SHP77 treated with DMSO at 0.1 percent for 48 hours (cell line): ENCODE measurements at places on chromosomes 13 and 19.

GRCh38 chr19:14366529-14366928, 14.7 kb upstream of the ADGRE5 start:
- no peak for DNase-seq

DNA sequence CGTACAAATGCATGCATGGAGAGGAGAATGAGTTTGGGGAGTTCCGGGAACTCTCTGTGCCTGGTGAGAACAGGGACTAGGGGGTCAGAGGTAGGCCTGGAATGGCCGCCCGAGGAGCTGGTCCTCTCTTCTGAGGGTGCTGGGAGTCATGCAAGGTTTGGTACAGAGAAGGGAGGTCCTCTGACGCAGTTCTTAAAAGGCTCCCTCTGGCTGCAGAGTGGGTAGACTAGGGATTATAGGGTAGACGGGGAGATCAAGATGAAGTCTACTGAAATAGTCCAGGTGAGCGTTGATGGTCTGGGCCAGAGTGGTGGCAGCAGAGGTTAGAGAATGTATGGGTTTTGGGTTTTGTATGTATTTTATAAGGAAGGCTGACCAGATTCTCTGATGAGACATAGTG, 796 bp downstream of the ZNF304 start:
- DNase-seq: no peak

- DNase-seq: no peak
Observed at GRCh38 chr13:98349731-98350305, 172.7 kb upstream of the RNF113B start.

GRCh38 chr13:112057736-112058518, 9.0 kb upstream of the SOX1 start:
- no peak for DNase-seq

DNA sequence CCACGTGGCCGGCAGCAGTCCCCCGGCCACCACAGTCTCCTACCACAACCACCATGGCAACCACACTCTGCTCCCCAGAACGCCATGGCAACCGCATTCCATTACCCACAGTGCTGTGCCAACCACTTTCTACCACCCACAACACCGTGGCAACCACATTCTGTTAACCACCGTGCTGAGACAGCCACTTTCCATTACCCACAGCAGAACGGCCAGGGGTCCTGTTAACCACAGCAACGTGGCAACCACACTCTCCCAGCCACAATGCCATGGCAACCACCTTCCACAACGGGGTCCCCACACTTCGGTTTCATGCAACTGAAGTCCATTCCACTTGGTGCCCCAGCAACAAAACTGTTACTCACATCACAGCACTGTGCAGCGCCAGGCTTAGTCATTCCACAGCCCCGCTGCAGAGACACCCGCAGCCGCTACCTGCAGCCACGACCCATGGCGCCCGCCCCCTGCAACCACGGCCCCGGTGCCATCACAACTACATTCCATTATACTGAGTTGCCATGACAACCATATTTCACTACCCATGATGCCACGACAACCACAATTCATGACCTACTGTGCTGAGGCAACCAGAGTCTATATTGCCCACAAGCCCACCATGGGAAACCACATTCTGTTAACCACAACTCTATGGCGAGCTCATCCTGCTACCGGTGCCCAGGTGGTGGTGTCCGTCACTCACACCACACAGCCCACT, 10.0 kb downstream of the DPF1 start:
- no peak for DNase-seq

DNA sequence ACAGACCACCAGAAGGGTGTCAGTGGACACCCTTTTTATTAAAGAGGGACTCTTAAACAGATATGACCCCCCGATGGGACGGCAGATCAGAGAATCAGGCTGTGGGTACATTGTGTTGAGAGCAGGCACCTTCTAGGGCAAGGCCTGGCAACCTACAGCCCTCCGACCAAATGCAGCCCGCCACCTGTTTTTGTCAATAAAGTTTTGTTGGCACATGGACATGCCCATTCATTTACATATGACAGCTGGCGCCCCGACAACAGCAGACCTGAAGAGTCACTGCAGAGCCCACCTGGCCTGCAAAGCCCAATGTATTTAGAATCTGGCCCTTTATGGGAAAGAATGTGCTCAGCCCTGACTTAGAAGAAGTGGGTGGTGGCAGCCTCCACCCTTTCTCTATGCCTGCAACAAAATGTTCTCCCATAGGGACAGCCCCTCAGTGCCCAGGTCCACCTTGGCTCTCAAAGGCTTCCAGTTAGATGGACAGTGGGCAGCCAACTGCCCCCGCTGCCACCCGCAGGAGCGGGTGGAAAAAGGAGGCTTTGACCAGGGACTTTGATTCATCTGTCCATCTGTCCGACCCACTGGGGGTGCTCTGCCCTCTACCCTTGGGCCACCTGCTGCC, 184.9 kb downstream of the PTPRS start:
- DNase-seq: no peak

DNA sequence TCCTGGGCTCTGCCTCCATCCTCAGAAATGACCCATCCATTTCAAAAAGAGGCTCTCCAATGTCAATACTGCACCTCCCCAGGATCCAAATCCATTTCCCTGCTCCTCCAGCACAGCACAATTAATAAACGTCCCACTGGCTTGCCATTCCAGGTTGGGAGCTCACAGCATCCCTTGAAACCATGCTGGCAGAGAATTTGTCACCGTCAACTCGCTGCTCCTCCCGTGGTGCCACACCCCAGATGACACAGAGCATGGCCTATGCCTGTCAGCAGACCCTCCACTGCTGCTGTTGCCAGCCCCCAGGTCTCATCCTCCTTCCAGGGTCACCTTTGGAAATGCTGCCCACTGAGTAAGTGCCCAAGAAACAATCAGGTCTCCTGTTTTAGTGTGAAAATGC, 53.0 kb upstream of the UQCRFS1 start:
- no peak for DNase-seq

DNA sequence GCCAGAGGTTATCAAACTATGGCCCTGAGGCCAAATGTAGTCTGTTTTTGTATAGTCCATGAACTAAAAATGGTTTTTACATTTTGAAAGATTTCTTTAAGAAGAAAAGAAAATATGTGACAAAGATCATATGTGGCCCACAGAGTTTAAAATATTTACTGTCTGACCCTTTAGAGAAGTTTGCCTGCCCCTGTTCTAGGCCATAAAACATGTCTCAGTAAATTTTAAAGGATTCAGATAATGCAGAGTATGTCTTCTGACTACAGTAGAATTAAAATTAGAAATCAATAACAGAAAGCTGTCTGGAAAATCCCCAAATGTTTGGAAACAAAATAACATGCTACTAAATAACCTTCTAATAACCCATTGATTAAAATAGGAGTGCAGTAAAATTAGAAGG, 86.3 kb downstream of the KCNRG start:
- DNase-seq: no peak

GRCh38 chr13:78777976-78778375, 119.0 kb upstream of the OBI1 start:
- no peak for DNase-seq

- DNase-seq: no peak
Observed at GRCh38 chr13:33994198-33994597, 176.2 kb downstream of the RFC3 start.

- no peak for DNase-seq
Observed at GRCh38 chr13:50979187-50979586, 69.6 kb downstream of the RNASEH2B start.

DNA sequence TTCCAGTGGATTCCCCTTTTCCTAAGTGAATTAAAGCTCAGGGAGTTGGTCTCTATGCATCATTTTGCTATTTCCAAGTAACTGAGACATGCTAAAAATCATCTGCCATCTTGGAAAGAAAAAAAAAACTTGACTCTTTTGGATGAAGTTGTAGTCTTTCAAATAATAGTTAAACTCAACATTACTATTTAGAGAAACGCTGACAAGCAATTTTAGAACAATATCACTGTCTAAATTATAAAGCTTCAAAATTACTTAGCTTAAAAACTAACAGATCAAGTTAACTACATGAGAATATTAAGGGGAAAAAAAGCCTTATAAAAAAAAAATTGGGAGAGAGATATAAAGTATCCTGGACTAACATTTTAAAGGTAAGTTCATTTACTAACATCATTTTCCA, 68.5 kb downstream of the STOML3 start:
- DNase-seq: no peak

DNA sequence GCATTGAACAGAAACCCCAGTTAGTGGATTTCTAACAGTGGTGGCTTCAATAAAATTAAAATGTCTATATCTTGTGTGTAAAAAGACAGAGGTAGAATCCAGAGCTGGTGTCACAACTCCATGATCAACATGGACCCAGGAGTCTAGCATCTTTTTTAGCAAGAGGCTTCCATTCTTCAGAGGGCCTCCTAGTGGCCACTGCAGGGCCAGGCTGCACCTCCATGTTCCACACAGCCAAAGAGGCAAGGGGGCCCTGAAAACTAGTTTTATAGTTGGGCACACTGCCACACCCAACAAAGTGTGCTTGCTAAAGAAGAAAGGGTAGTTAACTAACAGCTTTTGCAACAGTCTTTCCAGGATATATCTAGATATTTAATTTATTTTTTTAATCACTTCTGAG, 12.9 kb downstream of the N4BP2L1 start:
- DNase-seq: no peak

- no peak for DNase-seq
Observed at GRCh38 chr13:105692769-105693168, 842.7 kb downstream of the EFNB2 start.

GRCh38 chr19:1510807-1511206, 2.0 kb downstream of the ADAMTSL5 start:
- DNase-seq: no peak

GRCh38 chr13:35817642-35818607, 313.3 kb downstream of the DCLK1 start:
- no peak for DNase-seq

DNA sequence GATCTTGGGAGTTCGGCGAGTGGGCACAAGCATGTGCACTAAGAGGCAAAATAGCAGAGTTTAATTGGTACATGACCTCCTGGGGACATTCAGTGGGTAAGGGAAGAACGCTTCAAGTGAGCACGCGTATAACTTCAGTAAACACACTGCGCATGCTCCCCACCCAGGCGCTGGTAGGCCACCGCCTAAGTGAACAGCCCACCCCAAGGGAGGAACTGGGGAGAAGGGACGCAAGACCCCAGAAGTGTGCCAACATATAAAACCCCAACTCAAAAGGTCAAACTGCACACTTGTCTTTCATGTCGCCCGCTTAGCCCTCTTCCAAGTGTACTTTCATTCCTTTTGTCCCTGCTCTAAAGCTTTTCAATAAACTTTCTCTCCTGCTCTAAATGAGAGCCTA, 10.5 kb upstream of the NTN5 start:
- DNase-seq: no peak

DNA sequence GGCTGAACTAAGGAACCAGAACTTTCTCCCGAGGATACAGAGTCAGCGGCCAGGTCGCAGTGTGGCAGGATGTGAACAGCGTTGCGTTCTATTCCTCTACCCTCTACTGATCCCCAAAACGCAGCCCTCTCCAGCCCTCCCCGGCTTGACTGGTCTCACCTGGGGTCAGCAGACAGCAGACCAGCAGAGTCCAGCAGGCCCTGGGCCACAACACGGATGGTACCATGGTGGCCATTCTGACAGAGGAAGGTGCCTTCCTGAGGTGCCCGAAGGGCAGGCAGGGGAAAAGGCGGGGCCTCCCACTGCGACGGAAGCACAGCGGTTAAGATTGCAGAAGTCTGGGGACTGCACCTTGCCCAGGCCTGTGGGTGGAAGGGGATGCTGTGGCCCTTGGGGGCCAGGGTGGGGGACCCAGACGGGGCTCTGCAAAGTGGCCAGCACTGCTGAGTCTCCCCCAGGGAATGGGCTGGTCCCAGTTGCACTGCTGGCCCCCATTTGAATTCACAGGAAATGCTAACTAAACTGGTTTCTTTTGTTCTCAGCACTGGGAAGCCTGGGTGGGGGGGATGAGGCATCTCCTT, at the start of gene ICAM3:
Gene ICAM3, minus strand, starts transcription at position 245 of the 581 bp plus-strand sequence. Its CDS starts 10 bp downstream, at position 235.
- no peak for DNase-seq
